ENCODE measurements at places on chromosomes 6 and 20. TPM values are rescaled to one million over a fixed set of nuclear protein-coding genes. Genes with fewer than 3 reads are reported as not detected.
A peak's percentile ranks its signal among the peaks of the same experiment; 100 is the strongest.

The ALDH5A1 gene
- total RNA-seq, result 4.6 TPM

The C6orf141 gene
- total RNA-seq, result 0.47 TPM

The KCNB1 gene
- total RNA-seq, result not detected

The SLC4A11 gene
- 71.0 TPM for total RNA-seq

The GJA10 gene
- total RNA-seq, result not detected

The ABHD16B gene
- total RNA-seq, result not detected

The TRIM15 gene
- total RNA-seq, result 0.12 TPM

The EDN1 gene
- total RNA-seq, result 12.0 TPM

The PCSK2 gene
- 1.2 TPM for total RNA-seq

GRCh38 chr20:47070176-47070575, 175.5 kb downstream of the EYA2 start:
- no peak for DNase-seq

GRCh38 chr6:20167601-20168000, 44.7 kb downstream of the MBOAT1 start:
- no peak for DNase-seq

DNA sequence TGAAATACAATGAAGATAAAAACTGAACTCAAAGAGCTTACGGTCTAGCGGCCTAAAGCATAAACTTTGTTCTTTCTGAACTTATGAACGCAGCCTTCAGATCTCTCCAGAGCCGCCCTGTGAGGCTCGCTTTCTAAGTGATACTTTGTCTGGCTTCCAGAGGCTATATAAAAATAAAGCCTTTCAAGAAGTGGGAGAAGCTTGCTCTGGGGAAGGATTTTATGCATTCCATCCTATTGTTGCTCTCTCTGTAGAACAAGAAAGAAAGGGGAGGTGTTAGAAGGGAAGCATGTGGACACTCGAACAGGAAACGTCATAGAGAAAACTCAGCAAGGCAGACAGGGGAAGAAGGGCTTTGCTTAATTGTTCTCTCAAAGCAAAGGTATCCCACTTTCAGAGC, 77.0 kb downstream of the TBX18 start:
- no peak for DNase-seq

GRCh38 chr6:139625998-139626975, 251.8 kb upstream of the CITED2 start:
- DNase-seq, result no peak

GRCh38 chr6:166969390-166970002, 13.1 kb upstream of the RNASET2 start:
- DNase-seq, result no peak

GRCh38 chr6:20770773-20771172, 236.5 kb downstream of the CDKAL1 start:
- DNase-seq, result no peak

DNA sequence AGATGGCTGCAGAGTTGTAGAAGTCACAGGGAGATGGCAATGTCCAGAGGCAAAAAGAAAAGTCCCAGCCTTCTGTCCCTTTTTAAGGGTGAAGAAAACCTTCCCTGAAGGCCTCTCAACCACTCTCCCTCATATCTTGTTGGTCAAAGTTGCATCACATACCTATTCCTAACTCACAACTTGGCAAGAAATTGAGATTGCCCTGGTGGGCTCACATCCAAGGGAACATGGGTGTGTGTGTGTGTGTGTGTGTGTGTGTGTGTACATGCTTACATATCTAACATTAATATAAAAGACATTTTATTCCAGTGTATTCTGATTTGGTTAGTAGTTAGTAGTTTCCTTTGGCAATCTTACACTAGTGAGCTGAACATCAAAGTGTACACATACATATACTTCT, 144.3 kb upstream of the SALL4 start:
- no peak for DNase-seq

DNA sequence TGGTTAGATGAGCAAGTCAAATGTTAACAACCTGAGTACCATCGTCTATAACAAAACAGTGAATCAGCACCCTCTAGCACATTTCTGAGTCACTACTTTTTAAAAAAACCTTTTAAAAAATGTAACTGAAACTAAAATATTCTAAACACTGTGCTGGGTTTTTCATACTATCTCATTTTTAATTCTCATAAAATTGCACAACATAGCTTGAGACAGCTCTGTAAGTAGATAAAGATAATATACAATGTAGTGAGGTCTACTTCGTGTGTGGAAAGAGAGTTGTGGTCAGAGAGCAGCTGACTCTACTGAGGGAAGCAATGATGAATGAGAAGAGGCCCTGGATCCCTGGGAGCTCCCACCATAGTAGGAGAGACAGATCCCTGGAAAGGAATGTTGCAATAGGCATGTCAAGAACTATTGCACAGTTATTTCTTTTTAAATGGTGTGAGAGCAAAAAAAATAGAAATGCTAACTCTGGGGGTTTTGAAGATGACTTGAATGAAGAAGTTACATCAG, 13.6 kb upstream of the CALHM6 start:
- no peak for DNase-seq

GRCh38 chr6:170553534-170554012, 466 bp upstream of the PSMB1 start:
- DNase-seq, result peak; percentile 25

DNA sequence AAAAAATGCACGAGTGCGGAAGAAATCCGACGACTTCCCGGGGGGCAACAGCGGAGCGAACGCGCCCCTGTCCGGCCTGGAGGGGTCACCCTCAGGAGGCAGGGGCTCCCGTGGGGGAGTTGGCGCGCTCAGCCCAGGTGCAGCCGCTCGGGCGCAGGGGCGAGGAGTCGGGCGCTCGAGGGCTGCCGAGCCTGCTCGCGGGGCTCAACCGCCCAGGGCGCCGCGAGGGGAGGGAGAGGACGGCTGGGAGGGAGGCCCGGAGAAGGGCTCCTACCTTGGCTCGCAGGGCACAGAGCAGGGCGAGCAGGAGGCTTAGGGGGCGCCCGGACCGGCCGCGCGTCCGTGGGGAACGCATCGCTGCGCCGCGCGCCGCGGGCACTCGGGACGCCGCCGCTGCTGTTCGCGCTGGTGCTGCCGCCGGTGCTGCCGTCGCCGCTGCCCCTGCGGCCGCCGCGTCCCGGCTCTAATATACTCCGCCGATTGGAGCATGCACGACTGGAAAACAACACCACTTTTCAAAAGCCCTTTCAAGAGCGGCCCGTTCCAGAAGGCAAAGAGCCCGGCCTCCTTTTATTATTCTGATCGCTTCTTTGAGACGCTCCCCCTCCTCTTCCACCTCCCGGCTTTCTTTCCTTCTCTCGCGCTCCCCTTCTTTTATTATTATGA, 490 bp downstream of the JAG1 start:
- no peak for DNase-seq

DNA sequence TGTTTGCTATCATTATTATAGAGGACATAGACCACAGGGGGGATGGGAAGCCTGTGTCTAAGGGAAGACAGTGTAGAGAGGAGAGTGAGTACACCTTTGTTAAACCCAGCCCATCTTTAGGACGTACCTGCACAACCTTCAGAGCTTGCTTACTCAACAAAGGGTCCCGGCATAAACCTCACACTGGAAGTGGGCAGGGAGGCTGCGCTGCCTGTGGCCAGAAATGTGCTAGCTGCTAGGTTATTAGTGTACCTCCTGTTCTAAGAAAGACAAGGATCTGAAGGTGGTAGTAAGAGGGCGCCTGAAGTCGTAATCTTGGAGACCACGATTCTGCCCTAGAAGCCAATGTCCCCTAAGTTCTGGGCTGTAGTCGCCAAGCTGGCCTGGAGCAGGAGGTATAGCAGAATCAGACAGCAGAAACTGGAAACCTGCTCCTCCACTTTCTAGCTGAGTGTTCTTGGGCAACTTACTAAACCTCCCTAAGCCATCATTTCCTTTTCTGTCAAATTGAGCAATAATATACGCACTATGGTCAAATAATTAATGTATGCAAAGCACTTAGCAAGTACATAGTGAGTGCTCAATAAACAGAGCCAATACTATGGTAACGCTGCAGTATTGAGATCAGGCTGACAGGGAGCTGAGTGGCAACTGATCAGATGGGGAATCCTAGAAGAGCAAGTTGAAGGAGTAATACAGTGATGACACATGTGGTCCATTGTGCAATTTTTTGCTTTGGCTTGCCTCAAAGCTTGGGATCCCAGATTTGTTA, 16.8 kb upstream of the AKIRIN2 start:
- DNase-seq, result peak; percentile 74

- DNase-seq, result no peak
Observed at GRCh38 chr6:109045493-109045892, 49.2 kb downstream of the SESN1 start.

DNA sequence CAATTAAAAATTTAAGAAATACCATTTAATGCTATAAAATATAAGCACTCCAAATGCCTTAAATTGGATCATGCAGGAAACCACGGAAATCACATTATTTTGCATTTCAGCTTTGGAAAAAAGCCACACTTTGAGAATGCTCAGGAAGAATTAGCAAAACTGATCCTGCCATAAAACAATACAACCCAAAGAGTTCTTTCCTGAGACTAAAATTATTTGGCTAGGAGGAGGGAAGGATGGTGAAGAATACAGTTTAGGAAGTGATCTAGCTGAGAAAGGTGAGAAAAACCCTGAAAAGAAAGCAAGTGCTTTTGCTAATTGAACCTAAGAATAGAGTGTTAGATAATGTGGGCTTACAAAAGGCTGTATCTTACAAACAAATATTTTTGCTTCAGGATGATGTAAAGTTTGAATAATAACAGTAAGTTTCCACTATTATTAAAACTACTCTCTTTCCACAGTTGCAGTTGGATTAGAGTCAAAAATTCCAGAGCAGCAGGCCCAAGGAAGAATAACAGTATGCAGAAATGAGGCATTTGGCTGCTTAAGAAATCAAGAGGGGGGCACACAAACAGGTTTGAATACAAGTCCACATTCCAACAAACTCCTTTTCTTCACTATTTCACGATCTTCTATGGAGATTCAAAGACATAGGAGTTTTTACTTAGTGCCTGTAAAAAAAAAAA, 565.4 kb downstream of the RFPL4B start:
- DNase-seq, result no peak

GRCh38 chr6:88266126-88266525, 100.0 kb upstream of the CNR1 start:
- DNase-seq, result no peak

- no peak for DNase-seq
Observed at GRCh38 chr6:39049575-39050283, 1.1 kb downstream of the GLP1R start.

DNA sequence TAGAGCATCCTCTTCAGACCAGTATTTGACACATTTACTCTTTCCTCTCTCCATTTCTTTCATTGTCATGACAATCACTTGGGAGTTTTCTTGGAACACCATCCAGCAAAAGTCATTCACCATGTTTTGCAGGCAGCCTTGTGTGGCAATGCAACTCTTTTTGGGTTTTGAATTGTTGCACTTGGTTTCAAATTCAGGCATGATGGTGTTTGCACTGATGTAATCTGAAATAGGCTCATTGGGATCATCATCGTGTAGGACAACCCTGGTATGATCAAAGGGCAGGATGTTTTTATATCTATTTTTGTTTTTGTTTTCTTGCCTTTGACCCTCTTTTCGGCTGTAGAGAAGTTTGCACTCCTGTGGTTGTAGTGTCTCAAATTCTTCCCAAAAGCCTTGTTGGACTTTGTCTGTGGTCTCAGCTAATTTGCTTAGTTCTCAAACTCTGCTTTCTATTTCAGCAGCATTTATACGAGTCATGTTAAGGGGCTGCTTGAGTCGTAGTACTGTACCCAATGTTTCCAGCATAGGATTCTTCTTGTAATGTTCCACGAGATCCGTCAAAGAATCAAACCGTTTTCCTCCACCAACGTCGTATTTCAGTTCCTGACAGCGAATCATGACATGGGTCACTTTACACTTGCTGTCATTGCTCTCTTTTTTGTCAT, 160.8 kb upstream of the TNFAIP3 start:
- no peak for DNase-seq

DNA sequence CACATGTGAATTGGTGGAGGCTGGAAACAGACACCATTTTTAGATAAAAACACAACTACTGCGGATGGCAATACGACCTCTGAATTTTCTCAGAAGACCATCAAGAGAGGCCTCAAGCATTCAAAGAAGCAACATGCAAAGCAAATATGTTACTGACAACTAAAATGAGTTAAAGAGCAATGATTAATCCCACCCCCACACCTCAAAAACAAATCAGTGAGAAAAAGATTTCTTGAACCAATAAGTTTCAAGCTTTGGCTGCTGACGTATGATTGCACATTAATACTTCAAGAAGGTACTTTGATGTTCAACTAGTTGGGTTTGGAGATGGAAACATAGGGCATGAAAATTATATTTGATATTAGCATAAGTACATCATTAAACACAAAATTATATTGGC, 982 bp downstream of the MMUT start:
- no peak for DNase-seq

GRCh38 chr20:34506480-34506879, 9.7 kb upstream of the DYNLRB1 start:
- DNase-seq, result no peak

DNA sequence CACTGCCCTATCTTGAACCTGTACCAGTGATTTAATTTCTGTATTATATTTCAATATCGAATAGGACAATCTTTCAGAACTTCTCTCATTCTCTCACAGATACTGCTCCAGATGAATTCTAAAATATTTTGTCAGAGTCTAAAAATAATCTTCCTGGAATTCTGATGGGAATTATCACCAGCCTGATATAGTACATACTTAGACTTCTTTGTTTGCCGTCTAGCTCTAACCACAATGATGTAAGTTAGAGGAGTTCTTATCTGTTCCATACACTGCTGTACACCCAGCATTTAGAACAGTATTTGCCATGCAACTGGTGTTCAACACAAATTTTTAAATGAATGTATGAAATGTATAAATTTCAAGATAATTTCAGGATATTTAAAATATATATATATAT, 1.3 kb upstream of the HUS1B start:
- no peak for DNase-seq

DNA sequence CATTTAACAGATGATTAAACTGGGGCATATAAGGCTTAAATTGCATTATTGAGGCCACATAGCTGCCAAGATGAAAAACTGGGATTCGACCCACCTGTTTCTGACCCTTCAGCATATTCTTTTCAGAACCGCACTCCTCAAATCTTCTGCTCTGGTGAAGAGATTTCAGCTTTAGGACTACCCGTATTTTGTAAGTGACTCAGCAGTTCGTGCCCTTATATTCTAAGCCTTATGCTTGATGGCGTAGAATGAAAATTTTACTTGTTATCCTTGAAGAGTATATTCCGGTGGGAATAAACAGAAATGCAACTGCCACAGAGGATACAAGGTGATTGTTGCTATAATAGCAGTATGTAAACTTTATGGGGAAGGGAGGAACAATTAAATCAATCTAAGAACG, 657.1 kb downstream of the DOK5 start:
- DNase-seq, result no peak

GRCh38 chr6:16690608-16691142, 70.6 kb downstream of the ATXN1 start:
- DNase-seq, result no peak

GRCh38 chr6:13709689-13710551, 1.7 kb downstream of the RANBP9 start:
- DNase-seq, result no peak

GRCh38 chr6:138378463-138378862, 758 bp downstream of the SMIM28 start:
- DNase-seq, result no peak

DNA sequence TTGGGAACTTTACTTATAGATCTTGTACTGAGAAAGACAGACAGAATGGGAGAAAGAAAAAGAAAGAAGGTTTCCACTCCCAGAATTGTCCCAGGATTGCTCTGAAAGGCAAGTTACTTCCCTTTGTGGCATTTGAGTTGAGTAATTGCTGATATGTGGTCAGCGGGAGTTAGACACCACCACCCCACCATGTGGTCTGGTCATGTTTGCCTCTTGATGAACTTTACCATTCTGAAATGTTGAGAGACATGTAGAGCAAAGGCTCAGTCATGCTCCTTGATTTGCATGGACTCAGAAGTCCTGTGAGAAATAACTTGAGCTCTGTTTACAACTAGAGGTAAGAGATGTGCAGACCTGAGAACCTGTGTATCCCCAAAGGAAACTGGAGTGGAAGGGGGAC, 17.1 kb downstream of the TCF21 start:
- no peak for DNase-seq
